ENCODE measurements at places on chromosomes 2 and 18.

- DNase-seq: no peak
Observed at GRCh38 chr2:148907085-148907785, 32.2 kb downstream of the KIF5C start.

- no peak for DNase-seq
Observed at GRCh38 chr2:1173528-1173927, 222.9 kb downstream of the SNTG2 start.

DNA sequence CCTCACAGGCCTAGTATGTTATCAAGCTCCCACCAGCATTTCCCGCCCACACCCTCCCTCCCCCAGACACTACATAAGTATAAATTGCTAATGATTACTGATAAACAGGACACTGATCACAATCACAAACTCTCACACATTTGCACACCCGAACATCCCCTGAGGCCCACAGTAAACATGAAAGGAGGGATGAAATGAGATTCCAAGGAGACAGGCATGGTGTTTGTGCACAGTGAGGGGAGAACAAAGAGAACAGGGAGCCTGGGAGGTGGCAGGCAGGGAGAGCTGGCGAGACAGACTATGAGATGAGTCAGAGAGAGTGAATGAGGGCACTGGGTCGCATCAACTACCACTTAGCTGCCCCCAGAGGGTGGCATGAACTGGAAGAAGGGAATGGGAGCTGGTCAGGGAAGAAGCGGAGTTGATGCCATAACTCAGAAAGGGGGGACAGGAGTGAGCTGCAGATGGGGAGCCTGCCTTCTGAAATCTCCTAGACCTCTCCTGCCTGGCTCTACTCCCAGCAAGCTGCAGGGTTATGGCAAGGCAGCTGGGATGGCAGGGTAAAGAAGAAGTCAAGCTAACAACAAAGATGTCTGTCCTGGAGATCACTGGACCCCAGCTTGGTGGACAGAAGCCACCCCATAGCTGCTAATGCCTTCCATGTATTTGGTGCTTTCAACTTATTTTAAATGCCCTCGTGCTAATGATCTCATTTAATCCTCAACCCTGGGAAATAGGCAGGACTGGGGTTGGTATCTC, 5.1 kb downstream of the KIF3C start:
- DNase-seq: no peak

GRCh38 chr2:225400060-225400511, 576 bp downstream of the NYAP2 start:
- DNase-seq: no peak

- DNase-seq: no peak
Observed at GRCh38 chr2:144702051-144702450, 182.1 kb upstream of the ZEB2 start.

DNA sequence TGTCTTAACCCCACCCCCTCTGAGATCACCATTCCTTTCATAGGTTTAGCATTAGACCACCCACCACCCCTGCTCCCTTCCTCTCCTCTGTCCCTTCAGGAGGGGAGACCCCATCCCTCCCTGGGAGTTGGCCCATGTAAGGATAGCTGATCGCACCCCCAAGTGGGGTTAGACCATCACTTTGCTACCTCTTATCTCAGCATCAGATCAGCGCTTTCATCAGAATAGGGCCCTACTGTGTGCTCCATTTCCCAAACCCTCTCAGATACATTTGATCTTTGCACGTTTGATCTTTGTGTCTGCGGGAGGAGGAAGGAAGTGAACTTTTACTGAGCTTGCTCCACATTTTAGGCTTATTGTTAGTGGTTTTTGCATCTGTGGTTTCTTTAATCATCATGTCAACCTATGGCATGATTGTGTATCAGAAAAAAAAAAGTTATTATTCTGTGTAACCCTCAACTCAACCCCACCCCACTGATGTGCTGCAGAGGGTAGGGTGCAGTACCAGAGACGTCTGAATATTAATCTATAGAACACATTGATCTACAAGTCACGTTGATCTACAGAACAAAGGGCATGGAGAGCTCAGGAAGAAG, 81.2 kb downstream of the PDCL3 start:
- DNase-seq: no peak

DNA sequence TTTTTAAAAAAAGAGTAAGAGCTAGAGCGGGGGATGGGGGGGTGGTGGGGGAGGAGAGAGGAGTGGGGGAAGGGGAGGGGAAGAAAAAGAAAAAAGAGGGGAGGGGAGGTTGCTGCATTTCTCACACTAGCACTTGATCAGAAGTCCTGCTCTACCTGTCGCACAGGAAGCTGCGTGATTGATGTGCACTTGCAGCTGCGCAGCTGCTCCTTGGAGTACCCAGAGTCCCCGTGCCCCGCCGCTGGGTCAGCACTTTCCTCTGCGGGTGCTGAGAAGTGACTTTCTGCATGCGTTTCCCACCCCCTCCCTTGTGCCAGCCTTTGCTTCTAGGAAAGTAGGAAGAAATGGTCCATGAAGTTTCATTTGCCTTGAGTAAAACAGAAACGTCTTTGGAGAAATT, 297.3 kb downstream of the ETAA1 start:
- no peak for DNase-seq

DNA sequence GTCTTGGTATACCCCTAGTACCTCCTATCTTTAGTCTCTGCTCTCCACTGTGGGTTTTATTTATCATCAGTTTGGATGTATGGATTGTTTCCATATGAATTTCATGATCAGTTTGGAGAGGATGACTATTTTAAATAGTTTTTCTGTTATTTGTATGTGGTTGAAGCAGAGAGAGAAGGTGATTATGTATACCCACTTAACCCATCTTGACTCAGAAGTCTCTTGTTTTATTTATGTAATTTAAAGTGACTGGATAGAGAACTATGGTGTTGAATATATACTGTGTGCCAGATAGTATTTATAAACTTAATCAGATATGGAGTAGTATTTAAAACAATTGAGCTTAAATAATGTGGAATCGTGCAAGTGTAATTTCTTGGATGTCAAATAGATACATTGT, 39.9 kb downstream of the SMAD4 start:
- no peak for DNase-seq

Data from stimulated activated CD8-positive, alpha-beta memory T cell treated with anti-CD3 and anti-CD28 coated beads, Interleukin-2, amount 100 ng/mL, for 1 hour (primary cell).